ENCODE measurements at places on chromosomes 3 and 15.

DNA sequence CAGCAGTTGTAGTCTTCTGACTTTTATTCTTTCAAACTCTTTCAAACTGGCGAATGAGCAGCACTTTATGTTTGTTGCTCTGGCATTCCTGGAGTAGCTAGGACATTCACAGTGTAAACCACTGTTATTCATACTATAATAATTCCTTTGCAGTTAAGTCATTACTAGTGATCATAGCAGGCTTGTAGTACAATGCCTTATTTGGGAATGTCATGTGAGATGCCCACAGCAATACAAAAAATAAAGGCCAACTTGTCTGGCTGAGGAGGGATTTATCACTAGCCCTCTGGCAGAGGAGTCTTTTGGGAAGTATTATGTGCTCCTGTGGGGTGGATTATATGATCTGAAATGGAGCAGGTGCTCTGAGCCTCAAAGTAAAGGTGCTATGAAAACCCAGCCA is 197.2 kb downstream of the VGLL3 start:
- DNase-seq: no peak

DNA sequence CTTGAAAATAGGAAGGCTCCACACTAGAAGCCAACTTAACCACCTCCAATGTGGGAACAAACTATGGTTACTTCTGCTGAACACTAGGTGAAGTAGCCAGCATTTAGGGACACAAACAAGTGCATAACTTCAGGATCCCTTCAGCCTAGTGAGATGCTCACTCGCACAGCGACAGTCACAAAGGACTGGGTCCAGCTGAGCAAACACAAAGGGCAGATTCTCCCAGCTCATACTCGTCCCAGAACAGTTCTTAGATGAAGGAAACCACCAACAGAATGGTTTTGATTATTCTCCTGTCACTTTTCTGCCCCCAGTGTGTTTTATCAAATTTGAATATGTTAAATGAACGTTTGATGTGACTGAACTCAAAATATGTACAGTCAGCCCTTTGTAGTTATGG is 201.6 kb downstream of the KCNAB1 start:
- no peak for DNase-seq

DNA sequence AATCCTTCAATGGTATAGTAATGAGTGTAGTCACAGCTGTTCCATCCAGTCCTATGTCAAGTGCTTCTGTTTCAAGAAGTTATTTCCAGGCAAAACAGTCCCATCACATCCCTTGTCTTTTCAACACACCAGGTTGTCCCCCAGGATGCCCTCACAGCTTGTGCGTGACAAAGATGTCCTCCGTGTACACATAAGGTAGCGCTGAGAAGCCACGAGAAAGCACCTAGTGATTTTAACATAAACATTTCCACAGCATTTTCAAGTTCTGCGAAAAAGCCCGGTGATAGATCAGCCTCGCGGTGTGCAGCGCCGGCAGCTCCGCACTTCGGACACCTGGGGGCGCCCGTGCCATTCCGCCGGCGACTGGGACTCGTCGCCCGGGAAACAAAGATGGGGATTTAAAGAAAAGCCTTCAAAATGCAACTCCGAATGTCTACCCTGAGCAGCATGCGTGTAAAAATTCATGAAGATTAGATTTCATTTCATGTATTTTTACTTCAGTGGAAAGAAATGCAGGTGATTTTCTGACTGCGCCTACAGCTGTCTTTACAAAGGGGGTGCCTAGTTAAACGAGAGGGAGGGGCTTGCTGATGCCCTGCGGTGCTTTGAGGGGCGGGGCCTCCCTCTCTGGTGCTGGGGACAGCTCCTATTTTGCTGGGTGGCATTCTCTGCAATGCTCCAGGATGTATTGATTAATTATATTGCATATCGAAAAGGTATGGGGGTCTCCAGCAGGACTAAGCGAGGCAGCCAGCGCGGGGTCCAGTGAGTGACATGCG is 49.9 kb downstream of the KY start:
- DNase-seq: peak; percentile 43

DNA sequence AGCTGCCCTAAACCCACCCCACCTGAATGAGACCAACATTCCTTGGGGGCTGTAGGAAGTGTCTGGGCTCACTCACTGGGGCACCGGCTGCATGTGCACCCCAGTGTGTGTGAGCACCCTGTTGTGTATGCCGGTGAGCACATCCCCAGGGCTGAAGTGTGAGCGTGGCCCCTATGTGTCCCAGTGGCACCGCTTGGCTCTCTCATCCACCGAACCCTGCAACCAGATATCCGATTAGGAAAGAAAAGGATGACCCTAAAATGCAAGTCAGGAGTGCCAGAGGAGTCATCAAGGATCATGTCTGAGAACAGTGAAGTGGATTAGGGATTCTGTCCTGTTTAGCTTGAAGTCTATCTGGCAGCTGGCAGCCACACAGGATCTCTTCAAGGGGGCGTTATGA is 84.0 kb upstream of the ALDH1L1 start:
- no peak for DNase-seq

- no peak for DNase-seq
Observed at GRCh38 chr3:168071591-168072322, 24.0 kb downstream of the GOLIM4 start.

DNA sequence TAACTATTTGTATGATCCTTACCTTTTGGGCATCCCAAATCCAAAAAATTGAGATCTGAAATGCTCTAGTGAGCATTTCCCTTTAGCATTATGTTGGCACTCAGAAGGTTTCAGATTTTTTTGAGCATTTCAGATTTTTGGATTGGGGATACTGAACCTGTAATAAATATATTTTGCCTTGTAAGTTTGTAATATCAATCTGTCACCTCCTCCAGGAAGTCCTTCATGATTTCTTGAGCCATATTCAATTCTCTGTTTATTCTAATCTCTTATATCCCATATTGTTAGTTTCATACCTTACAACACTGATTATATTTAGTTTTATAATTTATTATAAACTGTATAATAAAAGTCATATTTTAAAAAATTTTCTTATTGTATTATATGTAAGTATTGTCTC is 215.2 kb downstream of the BBX start:
- no peak for DNase-seq

DNA sequence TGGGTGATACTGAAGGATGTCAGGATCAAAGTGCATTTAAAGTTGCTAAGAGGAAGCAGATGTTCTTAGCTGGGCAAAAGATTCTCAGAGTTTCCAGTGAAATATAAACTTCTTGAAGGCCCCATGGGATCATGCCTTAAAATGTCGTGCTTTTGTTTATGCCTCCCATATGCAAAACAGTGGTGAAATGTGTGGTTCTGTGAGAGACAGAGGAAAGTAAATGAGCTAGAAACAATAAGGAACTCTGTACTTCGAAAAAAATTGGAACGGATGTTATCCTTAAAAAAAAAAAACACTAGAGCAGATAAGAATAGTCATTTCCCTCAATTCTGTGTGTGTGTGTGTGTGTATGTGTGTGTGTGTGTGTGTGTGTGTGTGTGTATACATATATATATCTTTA is 497.0 kb upstream of the TBL1XR1 start:
- no peak for DNase-seq

- DNase-seq: no peak
Observed at GRCh38 chr3:104868291-104868690, 498.4 kb upstream of the ALCAM start.

DNA sequence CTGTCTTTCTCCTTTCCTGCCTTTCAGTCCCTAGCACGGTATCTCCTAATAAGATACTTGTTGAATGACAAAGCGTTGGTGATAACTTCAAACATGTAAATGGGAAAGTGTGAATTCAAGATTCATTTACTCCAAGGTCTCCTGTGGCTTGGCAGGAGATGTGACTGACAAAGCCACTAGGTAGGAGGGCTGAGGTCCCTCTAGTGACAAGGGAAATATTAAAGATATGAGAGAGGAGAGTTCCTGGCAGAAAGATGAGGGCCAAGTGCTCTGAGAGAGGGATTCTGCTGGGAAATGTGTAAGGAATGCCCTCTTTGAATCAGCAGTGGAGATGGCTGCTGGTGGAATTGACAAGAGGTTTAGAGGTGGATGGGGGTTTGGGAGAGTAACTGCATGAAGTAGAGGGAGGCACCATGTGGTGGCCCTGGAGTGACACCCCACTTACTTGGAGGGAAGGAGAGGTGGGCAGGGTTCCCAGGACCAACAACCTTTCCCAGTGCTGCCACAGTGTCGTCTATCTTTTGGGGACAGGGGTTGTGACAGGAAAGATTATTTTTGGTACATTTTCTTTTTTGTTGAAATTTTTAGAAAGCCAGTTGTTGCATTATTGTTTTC is 43.0 kb upstream of the SCAANT1 start:
- no peak for DNase-seq

DNA sequence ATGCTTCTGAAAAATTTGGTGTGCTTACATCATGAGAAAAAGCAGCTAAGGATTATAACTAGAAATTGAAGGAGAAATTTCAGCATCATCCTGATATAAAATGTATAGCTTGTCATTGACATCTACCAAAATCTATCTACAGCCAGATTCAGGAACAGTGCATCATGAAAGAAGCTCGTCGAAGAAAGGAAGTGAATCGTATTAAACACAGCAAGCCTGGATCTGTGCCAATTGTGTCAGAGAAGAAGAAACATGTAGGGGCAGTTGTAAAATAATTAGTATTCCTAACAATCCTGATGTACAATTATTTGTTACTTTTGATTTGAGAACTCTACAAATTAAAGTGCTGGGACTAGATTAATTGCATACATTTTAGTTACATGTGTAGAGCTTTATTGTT is 37.2 kb downstream of the AP4E1 start:
- no peak for DNase-seq

DNA sequence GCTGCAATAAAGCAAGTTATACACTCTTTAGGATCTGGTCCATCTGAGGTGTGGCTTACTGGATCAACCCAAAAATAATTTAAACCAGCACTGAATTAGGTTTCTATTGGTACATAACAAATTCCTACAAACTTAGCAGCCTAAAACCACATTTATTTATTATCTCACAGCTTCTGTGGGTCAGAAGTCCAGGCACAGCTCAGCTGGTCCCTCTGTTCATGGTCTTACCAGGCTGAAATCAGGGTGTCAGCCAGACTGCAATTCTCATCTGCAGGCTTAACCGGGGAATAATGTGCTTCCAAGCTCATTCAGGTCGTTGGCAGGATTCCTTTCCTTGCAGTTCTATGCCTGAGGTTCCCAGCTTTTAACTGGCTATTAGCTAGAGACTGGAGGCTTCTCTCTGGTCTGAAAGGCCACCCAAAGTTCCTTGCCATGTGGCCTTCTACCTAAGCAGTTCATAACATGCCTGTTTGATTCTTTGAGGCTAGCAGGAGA is 477.4 kb upstream of the WNT5A start:
- DNase-seq: no peak

DNA sequence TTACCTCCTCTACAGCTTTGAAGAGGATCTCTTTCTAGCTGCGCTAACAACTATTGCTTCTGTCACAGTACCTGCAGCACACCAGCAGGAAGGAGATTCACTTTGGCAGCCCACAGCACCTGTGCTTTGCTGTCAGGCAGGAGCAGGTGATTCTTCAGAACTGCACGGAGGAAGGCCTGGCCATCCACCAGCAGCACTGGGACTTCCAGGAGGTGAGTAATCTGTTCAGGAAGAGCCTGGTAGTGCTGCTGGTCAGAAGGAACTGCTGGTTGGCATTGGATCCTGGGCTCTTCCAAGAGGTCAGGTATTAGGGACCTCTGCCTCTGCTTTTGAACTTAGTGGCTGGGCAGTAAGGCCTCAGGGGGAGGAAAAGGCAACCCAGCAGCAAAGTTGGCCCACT is 42.2 kb downstream of the DPH3 start:
- no peak for DNase-seq

- DNase-seq: no peak
Observed at GRCh38 chr3:126938520-126939337, 44.2 kb upstream of the PLXNA1 start.

- DNase-seq: no peak
Observed at GRCh38 chr3:30306896-30307295, 299.5 kb upstream of the TGFBR2 start.

GRCh38 chr3:65674226-65674625 is 364.5 kb downstream of the MAGI1 start:
- no peak for DNase-seq

GRCh38 chr3:172595664-172596393 is 72.6 kb upstream of the TNFSF10 start:
- DNase-seq: peak; percentile 79

GRCh38 chr3:43689766-43690399 is 855 bp upstream of the ABHD5 start:
- peak; percentile 11 for DNase-seq

DNA sequence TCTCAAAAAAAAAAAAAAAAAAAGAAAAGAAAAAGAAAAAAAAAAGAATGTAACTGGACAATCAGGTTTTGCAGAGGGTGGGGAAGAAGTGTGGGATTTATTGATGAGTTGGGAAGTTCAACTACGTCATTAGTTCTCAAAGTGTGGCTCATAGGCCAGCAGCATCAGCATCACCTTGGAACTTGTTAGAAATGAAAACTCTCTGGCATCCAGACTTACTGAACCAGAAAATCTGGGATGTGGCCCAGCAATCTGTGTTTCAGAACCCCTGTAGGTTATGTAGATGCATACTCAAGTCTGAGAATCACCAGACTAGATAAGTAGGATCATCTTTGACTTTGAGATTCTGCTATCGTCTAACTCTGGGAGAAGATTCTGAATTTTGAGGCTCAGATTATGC is 45.8 kb upstream of the ETV5 start:
- no peak for DNase-seq

DNA sequence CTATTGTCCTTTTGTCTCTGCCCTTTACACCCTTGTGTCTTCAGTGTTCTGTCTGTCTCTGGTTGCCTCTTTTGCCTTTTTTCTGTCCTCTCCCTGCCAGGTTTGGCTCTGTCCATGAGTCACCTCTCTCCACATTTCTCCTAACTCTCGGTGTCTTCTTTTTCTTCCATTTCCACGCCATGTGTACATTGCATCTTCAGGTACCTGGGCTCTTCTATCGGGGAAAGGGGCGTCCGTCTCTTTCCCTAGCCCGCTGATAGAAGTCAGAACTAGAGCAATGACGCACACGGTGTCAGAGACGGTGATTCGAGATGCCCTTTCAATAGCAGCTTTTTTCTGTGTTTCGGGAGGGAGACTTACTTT is 641 bp downstream of the OPA1 start:
- DNase-seq: peak; percentile 29

- no peak for DNase-seq
Observed at GRCh38 chr3:142777927-142778326, 54.1 kb downstream of the TRPC1 start.

- no peak for DNase-seq
Observed at GRCh38 chr3:127490271-127491023, 100.1 kb downstream of the TPRA1 start.

DNA sequence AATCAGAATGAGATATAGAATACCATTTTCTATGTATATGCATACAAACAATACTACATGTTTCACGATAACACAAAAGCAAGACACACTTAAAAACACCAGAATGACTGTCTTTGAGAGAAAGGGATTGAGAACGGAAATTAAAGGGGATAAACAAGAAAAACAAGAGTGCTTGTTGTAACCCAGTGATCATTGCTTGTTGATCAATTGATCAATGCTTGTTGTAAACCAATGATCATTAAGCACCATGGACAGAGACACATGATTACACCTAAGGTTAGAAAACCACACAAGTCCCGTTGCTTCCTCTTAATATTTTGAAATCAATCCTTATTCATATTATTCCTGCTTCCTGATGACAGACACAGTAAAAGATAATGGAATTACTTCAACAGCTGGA is 1.1 kb upstream of the OR4F15 start:
- DNase-seq: no peak

GRCh38 chr3:166104938-166105337 is 267.7 kb upstream of the BCHE start:
- DNase-seq: no peak

GRCh38 chr3:154209499-154209898 is 88.3 kb downstream of the ARHGEF26 start:
- DNase-seq: no peak

- no peak for DNase-seq
Observed at GRCh38 chr3:186118692-186119091, 9.8 kb upstream of the ETV5 start.
